ENCODE measurements at places on chromosomes 13 and 19.

DNA sequence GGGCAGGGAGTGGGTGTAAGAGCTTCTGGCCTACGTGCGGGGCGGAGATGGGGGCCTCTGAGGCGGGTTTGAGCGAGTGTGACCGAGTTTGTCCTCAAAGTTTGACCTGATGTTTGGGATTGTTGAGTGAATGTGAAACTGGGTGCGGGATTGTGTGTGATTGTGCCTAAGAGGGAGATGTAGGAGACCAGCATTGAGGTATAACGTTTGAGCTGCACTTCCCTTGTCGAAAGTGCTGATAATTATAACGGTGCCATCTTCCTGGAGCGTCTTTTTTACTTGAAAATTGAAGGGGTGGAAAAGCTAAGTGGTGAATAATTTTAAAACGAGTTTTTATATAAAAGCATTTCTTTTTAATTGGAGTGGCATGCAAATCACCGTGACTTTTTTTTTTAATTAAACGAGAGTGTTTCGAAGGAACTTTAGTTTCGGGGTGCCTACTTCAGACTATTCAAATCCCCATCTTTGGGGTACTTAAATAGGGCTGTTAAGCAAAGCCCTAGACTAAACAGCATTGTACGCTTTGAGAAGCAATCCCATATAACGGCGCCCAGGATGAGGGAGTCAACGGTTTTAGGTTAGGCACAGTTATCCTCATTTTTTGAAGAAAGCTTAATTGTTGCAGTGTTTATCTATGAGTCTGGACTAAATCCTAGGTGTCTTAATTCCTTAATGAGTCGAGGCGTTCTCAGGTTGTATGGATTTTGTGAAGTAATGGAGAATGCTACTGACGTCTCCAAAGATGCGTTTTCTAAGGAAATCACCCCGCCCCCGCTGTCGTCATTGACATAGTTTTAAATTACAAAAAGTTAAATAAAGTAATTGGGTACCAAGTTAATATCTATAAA is 594 bp downstream of the ZNF146 start:
- H3K27me3 ChIP-seq = no peaks in the 10 kb centered on the region
- H3K4me3 ChIP-seq = peak overlapping the region; percentile 100
- peaks cover 4% of the 10 kb centered on the region for H3K4me1 ChIP-seq
- no peak for DNase-seq
- H3K36me3 ChIP-seq = peaks cover 5% of the 10 kb centered on the region
- H3K27ac ChIP-seq = peak overlapping the region; percentile 93

GRCh38 chr19:55005684-55006488 is 32.2 kb downstream of the GP6 start:
- DNase-seq = no peak
- H3K4me3 ChIP-seq = peak overlapping the region; percentile 38
- H3K4me1 ChIP-seq = no peaks in the 10 kb centered on the region
- no peaks in the 10 kb centered on the region for H3K27me3 ChIP-seq

DNA sequence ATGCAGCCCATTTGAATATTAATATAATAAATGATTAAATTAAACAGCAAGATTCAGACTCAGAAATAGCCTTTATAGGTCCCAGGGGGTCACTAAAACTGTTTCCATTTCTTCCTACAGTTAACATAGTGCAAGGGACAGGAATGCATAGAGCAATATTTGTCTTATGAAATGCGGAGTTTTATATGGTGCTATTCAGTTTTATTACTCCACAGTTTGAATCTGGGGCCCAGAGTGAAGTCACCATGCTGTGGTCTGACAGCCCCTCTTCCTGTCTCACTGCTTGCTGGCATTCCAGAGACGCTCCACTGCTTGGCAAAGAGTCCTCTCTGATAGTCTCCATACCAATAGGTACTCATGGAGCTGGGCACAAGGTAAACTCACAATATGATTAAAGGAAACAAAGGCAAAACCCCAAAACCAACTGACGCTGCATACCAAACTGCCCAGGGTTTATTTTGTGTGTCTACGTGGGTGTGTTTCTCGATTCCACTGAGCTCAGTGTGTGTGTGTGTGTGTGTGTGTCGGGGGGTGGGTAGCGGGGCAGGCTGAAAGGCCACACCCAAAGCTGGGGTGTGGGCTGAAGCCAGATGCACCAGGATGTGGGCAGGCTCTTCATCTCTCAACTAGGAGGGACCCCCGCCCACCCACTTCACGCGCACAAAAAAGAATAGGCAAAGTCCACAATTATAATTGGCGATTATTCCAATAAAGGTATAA is 277.9 kb downstream of the TSHZ3 start:
- no peak for DNase-seq
- H3K4me3 ChIP-seq = no peak overlapping the region
- no peaks in the 10 kb centered on the region for H3K36me3 ChIP-seq
- H3K27me3 ChIP-seq = peaks cover 11% of the 10 kb centered on the region
- H3K4me1 ChIP-seq = no peaks in the 10 kb centered on the region

DNA sequence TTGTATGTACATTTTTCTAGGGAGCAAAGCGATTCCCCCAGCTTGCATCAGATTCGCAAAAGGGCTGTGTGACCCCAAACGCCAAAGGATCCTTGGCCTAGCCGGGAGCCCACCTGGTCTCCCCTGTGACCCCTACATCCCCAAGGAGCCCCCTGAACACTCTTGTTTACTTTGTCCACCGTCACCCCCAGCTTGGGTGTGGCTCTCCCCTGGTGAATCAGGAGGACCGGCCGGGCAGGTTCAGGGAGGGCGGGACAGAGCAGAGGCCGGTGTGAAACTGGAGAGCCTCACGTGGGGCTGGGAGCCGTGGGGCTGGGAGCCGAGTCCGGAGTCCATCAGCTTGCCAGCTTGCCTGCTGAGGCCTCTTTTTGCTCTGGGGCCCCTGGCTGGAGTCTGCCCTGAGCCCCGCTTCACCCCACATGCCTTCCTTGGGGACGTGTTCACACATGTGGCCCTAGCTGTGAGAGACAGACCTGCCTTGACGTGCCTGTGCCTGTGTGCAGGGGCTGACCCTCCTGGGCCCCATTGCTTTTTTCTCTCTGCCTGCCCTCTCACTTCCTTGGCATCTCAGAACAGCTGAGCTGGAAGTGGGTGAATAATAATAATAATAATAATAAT is 2.0 kb downstream of the ITPKC start:
- no peaks in the 10 kb centered on the region for H3K36me3 ChIP-seq
- DNase-seq = peak; percentile 75
- peak overlapping the region; percentile 95 for H3K27ac ChIP-seq

- peaks cover 24% of the 10 kb centered on the region for H3K4me1 ChIP-seq
- DNase-seq = no peak
- no peaks in the 10 kb centered on the region for H3K27me3 ChIP-seq
- H3K4me3 ChIP-seq = no peak overlapping the region
Observed at GRCh38 chr19:33799476-33799875, 2.8 kb downstream of the KCTD15 start.

DNA sequence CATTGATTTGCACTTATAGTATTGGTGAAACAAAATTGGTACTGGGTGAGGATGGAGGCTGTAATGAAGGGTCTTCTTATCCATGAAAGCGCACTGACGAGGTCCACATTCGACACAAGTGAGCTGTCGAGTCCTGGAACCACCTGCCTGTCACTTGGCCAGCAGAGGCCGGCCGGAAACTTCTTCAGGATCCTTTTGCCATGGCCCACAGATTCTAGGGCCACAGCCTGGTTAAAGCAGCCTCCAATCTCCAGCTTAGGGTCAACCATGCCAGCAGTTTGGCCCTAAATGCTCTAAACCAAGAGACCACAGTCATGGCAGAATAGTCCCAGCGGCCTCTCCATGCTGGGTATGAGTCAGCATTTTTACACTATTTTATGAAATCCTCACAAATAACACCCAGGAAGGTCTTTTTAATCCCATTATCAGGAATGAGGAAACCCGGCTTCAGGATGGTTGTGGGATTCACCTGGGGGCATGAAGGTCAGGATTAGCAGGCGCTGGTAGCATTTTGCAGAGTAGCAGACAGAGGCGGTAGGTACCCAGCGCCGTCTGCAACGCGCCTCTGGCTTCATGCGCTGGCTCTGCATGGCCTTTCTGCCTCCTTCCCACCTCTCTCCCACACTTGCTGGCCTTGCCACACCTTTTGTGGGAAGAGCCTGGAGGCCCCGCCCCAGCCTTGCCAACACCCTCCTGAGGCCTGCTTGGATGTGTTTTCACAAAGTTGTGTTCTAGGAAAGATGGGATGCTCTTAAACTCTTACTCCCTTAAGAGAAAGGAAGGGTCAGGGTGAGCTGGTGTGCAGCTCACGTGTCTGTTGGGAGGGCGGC is 15.2 kb downstream of the GAS6 start:
- H3K4me3 ChIP-seq = no peak overlapping the region
- no peak overlapping the region for H3K27ac ChIP-seq
- no peaks in the 10 kb centered on the region for H3K27me3 ChIP-seq
- no peaks in the 10 kb centered on the region for H3K36me3 ChIP-seq
